ENCODE measurements at places on chromosomes 5 and 9. TPM values are rescaled to one million over a fixed set of nuclear protein-coding genes. Genes with fewer than 3 reads are reported as not detected.

Gene RGS7BP
- polyA plus RNA-seq = 0.79 TPM

Gene KIAA1191
- 60.7 TPM for polyA plus RNA-seq

Gene NXNL2
- 0.39 TPM for polyA plus RNA-seq

Gene ZNF366
- 0.82 TPM for polyA plus RNA-seq

Gene TLX3
- not detected for polyA plus RNA-seq

Gene SARDH
- 6.5 TPM for polyA plus RNA-seq

Gene POU4F3
- not detected for polyA plus RNA-seq

Gene CYSRT1
- polyA plus RNA-seq = 0.88 TPM

Gene ERMP1
- 2.8 TPM for polyA plus RNA-seq

Gene PCSK5
- 2.1 TPM for polyA plus RNA-seq

Gene PHF2
- 9.5 TPM for polyA plus RNA-seq

Gene EDIL3
- 1.0 TPM for polyA plus RNA-seq

Gene CTXN3
- not detected for polyA plus RNA-seq

Gene SHLD3
- polyA plus RNA-seq = 2.4 TPM

Gene PCDHA1
- 0.03 TPM for polyA plus RNA-seq

Gene FOXD4L5
- 0.11 TPM for polyA plus RNA-seq

Gene GAPT
- polyA plus RNA-seq = 1.1 TPM

Data from adipose tissue (tissue), 3 donors.